ENCODE measurements at places on chromosomes 6 and 20.
A peak's percentile ranks its signal among the peaks of the same experiment; 100 is the strongest.

DNA sequence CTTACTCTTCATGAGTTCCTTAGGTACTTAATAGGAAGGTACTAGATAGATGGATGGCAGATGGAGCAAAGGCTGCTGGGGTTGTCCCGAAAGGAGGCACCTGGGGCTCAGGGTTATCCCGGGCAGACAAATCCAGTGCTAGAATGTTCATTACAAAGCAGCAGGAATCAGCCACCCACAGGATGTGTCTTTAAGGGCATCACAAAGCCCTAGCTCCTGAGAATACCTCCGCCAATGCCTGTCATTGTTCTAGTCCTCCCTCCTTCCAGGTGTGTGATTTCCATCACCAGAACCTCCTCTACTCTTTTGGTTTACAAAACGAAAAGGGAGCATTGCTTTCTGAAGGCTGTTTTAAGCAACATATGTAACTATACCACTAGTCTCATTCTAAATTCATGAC is 138.1 kb downstream of the KIF6 start:
- no peak for DNase-seq

DNA sequence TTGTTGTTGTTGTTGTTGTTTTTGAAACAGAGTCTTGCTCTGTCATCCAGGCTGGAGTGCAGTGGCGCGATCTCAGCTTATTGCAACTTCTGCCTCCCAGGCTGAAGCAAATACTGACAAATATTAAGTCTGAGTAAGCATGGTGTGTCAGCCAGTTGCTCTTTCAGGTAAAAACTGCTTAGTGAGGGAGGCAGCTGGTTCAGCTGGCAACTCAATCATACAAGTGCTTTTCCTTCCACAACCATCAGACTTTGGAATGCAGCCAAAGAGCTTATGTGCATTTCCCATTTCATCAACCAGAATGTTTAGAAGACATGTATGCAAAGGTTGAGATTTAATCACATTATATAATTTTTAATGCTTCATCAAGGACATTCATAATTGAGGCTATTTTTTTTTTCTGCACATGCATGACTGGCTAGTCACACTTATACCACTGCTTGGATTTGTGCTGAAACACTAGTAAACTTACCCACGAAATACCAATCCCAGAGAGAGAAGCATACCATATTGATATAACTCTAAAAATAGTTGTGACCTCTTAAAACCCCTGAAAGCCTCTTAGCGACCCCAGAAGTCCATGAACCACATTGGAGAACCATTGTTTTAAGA is 56.0 kb downstream of the CLIC5 start:
- no peak for DNase-seq

- no peak for DNase-seq
These were observed 135.6 kb upstream of the PTPRK start for GRCh38 chr6:128655978-128656498.

DNA sequence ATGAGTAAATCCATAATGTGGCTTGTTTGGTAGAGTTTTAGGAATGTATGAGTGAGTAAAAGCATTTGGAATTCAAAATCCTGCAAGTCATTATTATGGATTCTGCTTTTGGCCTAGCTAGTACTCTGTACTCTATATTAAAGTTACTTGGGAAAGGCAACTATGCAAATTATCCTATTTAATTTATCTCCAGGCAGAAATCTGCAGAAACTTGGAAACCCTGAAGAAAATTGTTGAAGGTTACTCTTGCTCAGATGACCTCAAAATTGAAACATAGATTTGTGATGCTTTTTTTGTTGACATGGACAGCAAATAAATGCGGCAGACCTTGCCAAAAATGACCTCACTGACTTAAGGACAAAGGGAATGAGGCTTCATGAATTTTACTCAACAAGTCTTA is 477.1 kb upstream of the EYS start:
- no peak for DNase-seq

GRCh38 chr20:60137657-60138245 is 179.5 kb downstream of the CDH26 start:
- DNase-seq = no peak

DNA sequence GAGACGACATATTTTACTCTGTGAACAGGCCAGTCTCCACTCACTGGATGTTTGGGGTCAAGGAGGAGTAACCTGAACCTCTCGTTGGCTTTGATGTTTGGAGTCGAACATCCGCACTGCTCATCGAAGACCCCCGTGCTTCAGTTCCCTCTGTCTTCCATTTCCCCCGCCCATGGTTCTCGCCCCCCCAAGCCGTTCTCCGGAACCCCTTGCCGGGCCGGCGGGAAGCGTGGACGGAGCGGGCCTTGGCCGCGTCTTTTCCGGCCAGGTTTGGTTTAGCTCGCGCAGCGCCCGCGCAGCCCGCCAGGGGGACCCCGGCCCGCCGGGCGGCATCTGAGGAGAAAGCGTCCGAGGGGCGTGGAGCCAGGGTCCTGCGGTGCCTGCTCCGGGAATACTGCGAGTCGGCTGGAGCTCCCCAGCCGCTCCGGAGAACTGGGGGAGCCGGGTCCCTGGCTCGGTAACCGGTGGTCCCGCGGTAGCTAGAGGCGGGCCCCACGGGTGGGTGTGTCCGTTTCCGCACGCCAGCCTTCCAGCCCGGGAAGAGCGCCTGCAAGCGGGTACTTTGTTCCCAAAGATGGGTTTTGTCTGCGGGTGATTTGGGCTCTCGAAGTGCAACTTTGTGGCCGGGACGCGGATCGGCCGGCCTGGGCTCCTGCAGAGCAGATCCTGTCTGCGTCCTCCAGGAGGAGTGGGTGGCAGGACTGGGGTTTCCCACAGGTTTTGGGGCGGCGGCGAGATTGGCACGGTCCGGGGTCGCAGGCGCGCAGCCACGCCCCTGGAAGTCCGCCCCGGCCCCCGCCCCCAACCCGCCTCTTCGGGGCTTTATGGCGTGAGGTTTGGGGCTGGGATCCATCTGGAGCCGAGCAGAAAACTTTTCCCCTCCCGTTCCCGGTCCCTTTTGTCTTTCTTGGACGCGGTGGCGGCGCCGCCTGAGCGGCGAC is at the start of gene TMEM200A:
Gene TMEM200A (plus strand): TSS at position 852 of the 941 bp plus-strand sequence. CDS start 74,406 bp downstream, outside the sequence.
- DNase-seq = peak; percentile 40

DNA sequence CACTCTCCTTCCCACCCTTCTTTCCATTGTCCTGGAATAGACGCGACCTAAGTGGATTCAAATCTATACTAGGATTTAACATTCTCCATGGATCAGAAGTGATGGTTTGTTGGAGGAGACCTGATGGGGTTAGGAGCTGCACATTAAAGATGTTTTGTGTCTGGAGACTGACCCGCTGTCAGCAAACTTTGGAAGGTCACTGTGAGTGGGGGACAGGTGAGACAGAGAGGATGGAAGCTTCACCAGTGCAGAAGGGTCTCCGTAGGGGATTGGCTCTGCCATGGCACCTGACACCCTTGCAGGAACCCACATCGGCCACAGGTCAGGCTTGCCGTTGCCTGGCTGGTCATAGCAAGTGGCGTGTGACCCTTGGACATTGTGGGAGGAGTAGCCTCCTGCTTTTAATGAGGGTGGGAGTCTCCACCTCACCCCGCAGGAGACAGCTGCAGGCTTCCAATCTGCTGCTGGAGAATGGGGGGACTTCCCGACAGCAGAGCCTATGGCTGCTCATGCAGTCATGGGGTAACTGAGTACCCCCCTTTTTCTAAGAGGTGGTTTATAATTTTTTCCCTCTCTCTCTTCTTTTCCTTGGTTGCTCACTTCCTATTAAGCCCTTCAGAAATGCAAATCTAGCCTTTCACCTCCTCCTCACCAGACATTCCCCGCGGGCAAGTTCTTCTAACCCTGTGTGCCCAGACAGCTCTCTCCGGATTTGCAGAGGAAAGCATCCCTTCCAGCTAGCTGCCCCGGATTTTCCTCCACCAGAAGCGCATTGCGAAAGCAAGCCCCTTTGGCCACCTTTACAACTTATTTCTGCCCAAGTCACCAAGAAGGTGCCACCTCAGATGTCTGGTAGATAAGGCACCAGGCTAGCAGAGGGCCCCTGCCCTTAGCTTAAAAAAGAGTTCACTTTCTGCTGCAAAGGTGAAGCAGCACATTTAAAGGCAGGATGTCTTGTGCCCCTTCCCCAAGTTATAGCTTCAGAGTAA is 53.5 kb downstream of the DACT2 start:
- peak; percentile 86 for DNase-seq

- DNase-seq = no peak
These were observed 74.4 kb upstream of the RIPOR2 start for GRCh38 chr6:25010176-25010575.

DNA sequence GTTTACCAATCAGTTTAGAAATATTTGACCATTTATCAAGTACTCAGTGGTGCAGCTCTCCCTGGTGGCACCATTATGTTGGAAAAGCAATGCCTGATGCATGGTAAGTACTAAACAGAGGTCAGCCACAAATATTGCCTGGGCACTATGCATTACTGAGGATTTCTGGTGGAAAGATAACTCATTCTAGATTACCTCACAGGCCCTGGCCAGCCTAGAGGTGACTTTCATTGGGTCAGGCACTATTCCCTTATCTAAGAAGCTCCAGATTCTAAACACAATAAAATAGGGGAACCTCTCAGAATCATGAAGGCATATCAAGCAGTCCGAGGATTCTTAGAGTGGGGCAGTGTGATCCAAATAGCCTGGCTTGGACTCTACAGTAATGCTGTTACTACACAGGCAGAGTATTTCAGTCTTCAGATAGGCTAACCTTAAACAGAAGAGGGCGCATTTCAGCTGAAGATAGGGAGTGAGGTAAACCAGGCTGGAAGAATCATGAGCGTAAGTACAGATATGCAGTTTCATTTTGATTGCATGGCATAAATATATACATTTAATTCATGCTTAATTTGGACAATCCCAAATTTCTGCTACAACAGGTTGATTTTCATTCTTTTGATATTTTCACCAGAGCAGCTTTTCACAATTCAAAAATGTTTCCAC is 12.1 kb downstream of the LGSN start:
- DNase-seq = peak; percentile 72

DNA sequence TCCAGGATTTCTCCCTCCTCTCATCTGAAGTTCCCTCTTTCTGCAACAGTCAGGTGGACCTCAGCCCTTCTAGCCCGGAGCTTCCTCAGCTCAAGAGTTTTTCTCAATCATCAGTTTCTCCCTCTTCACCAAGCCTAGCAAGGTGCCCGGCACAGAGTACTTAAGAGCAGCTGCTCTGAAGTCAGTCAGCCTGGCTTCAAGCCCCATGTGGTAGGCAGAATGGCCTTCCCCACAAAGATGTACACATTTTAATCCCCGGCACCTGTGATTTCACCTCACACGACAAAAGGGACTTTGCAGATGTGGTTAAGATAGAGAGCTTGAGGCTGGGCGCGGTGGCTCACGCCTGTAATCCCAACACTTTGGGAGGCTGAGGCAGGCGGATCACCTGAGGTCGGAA is 15.1 kb upstream of the RBPJL start:
- DNase-seq = no peak

DNA sequence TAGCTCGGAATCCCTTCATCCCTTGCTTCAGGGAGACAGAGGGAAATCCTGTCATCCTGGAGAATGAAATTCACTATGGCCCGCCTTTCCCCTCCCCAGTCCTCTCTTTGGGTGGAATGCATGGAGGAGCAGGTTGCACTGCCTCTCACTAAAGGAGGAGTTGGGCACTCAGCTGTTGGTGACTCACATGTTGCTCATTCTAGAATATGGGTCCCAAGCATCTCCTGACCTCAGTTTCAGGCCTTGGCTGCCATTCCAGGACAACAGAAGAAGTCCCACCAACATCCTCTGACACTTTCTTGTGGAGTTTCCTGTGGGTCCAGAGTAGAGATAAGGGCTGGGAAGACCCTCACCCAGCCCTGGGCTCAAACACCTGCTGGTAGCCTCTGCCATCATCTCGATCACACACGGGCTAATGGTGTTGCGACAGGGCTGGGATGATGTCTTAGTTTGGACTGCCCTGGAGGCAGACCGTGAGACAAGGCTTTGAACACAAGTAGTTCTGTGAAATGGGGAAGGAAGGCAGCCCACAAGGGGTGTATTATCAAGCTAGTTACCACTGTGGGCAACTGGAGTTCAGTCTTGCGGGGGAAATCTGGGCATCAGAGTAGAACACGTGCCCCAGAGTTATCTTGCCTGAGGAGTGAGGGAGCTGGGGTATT is 52.4 kb upstream of the RNF24 start:
- no peak for DNase-seq

- no peak for DNase-seq
These were observed 31.6 kb downstream of the CNR1 start for GRCh38 chr6:88134575-88134974.

- no peak for DNase-seq
These were observed 280.5 kb downstream of the TFAP2B start for GRCh38 chr6:51099201-51099600.

DNA sequence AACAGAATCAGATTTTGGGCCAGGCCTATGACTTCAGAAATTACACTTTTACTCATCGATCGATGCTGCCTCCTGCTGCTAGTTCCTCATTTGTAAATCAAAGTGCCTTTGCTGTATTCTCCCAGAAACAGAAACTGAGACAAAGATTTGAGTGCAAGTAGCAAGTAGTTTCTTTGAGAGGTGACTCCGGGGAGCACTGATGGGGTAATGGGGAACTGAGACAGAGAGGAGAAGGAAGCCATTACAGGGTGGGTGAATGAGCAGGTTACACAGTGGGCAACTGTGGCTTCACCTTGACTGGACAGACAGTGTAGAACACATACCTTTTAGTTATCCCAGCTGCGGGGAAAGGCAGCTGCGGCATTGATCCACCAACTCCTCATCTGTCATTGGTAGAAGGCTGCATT is 9.7 kb upstream of the CD40 start:
- no peak for DNase-seq

GRCh38 chr6:147105786-147106185 is 98.4 kb upstream of the STXBP5 start:
- DNase-seq = no peak

GRCh38 chr6:25178336-25179035 is 100.7 kb upstream of the CARMIL1 start:
- DNase-seq = no peak

- no peak for DNase-seq
These were observed 18.3 kb upstream of the PYGB start for GRCh38 chr20:25229486-25230165.

- DNase-seq = no peak
These were observed 73.6 kb downstream of the ADAT2 start for GRCh38 chr6:143376861-143377260.

- DNase-seq = no peak
These were observed 15.0 kb upstream of the GMNN start for GRCh38 chr6:24759718-24760117.

GRCh38 chr6:104526376-104526775 is 333.3 kb downstream of the HACE1 start:
- DNase-seq = peak; percentile 54

GRCh38 chr6:118283766-118284165 is 264.3 kb upstream of the PLN start:
- peak; percentile 59 for DNase-seq

GRCh38 chr6:158633127-158633526 is 11.4 kb downstream of the DYNLT1 start:
- DNase-seq = no peak

DNA sequence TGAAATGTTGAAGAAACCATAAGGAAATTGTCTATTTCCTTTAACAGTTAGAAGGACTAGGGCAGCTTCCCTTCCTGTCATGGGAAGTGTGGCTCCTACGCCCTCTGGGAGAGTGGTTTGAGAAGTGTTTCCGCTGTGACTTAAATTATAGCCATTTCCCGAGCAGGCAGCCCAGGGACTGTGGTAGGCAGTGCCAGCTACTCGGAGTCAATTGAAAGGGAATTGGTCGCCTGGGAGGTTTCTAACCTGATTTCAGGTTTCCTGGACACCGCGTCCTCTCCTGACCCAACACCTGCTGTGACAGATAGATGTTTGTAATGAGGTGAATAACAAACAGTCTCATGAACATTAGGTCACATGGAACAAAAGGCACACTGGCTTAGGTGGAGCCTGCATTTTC is 256.1 kb upstream of the PLCB4 start:
- no peak for DNase-seq
